ENCODE measurements at places on chromosomes 12 and 14.

DNA sequence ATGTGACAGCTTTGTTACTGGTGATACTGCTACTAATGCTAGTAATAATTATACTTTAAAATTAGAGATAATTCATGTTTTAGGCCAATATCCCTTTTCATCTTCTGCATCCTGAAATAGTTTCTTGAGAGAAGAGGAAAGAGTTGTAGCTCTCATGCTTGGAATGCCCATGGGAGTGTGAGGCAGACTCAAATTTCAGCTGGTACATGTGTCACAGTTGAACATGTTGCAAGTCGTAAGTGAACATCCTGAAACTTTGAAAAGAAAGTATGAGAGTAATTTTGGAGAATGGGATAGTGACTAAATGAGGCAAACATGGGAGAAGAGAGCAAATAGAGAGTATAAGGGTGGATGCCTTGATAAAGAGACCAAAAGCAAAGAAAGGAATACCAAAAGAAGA is 168.0 kb downstream of the TMTC3 start:
- no peak for DNase-seq

DNA sequence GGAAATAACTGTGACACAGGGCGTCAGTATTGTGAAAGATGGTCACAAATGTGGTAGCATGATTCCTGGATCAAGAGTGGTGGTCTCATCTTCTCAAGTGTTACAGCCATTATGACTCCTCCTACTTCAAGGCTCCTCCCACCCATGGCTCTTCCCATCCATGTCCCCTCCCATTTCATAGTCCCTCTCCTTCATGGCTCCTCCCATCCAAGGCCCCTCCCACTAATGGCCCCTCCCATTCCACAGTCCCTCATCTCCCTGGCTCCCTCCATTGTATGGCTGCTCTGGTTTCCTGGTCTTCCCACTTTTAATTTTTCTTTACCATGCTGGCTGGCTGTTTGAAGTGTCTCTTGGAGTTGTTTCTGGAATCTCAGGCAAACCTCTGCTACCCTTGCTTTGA is 1375.2 kb upstream of the TMEM132C start:
- no peak for DNase-seq

- DNase-seq, result peak; percentile 31
These were observed 101.5 kb downstream of the KIF26A start for GRCh38 chr14:104239861-104240301.

- no peak for DNase-seq
These were observed 4.5 kb upstream of the CDK17 start for GRCh38 chr12:96404696-96405095.

DNA sequence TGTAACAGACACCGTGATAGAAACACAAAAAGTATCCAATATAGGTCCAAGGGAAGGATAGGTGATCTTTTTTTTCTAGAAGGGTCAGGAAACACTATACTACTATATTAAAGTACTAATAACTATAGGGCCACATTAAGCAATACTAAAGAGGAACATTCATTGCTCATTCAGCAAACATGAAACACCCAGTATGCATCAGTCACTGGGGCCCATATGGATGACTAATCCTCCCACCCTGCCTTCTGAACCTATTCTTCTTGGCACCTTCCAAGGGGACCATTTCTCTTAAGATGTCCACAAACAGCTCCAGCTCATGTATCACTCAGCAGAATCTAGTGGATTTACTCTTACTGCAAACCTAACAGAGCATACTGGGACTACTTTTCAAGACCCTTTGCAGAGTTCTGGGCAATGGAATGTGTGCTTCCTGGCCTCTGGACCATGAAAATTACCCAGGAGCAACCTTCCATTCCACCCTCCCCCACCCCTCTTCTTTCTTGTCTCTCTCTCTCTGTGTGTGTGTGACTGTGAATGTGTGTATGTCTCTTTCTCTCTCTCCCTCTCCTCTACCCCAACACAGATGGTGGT is 187.9 kb downstream of the EPS8 start:
- DNase-seq, result no peak

DNA sequence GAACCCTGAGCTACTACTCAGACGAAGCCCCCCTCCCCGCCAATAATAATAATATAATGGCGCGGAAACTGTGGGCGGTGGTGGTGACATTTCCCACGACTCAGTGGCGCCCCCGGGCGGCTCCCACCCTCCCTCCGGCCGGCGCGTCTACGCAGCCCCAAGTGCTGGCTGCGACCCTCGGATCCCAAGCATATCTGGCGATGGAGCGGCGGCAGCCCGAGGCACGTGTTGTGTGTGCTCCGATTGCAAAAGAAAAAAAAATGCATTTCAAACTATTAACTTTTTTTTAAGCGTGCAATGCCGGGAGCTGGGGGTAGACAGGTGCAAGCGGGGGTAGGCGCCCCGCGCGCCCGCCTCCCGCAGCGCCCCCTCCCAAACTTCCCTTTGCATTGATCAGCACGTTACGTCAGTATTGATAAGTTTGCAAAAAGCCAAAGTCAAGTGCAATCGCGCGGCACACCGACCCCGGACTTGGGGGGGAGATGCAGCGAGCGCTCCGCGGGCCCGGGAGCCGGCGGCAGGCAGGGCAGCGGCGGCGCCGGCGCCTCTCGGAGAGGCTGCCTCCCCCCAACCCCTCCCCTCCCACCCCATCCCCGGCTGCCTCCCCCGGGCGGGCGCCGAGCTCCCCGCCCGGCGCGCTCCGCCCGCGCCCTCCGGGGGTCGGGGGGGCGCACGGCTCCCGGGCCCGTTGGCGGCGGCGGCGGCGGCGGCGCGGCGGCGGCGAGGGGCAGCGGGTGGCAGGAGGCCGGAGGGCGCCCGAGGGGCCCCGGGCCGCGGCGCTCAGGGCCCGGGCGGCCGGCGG is 113.1 kb upstream of the MYL2 start:
- DNase-seq, result no peak

DNA sequence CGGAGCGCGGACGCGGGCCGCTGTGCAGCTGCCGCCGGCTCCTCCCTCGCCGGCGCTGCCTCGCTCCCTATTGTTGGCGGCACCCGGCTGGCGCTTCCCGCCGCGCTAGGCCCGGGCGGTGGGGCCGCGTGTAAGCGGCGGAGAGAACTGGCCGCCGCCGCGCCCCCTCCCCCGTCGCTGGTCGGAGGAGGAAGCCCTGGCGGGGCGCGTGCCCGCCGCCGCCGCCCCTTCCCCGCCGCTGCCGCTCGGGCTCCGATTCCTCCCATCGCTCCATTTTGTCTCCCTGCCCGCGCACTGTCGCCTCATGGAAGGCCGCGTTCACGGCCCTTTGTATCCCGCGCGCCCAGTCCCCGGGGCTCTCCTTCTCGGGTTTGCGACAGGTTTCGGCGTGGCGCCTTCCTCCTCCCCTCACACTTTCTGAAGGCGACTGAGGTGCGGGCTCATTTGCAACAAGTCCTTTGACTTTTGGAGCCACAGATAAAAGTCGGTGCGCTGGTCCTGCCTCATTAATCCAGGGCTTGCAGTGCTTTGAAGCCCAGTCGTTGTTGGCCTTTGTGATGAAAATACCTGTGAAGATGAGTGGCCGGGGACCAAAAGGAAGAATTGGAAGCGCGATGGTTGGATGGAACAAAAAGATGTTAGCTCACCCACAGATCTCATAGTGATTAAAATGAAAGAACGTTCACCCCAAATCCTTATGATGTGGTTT is 707 bp downstream of the CPSF6 start:
- DNase-seq, result peak; percentile 86

DNA sequence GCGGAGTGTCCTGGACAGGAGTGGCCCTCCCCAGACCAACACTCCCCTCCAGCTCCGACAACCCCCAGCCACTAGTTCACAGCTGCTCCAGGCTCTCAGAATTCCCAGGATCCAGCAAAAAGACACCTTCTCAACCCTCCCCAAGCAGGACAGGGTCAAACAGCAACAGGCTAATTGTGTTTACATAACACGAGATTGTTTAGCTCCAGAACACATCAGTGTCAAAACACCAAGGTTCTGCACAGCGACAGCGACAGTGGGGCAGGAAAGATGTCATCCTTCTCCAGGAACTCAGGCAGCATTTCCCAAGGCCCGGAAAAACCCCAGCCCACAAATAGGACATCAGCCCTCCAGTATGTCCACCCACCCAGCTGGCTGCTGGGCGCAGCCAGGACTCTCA is 16.5 kb downstream of the ITPK1 start:
- no peak for DNase-seq

- DNase-seq, result no peak
These were observed 443 bp downstream of the MAGOHB start for GRCh38 chr12:10612984-10613348.

DNA sequence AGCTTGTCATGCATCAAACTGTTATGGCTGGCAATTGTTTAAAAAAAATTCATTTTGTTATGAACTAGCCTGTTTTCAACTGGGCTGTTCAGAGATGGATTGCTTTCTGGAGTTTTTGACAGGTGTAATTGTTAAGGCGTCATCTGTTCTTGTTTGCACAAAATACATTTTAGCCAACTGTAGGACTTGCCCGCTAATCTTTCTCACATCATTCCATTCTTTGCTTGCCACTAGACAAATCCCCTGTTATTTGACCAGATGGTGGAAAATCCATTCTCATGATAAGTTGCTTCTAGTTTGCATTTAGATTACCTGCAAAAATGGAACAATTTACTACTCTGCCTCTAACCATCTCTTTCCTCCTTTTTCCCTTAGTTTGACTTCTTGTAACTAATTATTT is 114.3 kb downstream of the NPAS3 start:
- no peak for DNase-seq

DNA sequence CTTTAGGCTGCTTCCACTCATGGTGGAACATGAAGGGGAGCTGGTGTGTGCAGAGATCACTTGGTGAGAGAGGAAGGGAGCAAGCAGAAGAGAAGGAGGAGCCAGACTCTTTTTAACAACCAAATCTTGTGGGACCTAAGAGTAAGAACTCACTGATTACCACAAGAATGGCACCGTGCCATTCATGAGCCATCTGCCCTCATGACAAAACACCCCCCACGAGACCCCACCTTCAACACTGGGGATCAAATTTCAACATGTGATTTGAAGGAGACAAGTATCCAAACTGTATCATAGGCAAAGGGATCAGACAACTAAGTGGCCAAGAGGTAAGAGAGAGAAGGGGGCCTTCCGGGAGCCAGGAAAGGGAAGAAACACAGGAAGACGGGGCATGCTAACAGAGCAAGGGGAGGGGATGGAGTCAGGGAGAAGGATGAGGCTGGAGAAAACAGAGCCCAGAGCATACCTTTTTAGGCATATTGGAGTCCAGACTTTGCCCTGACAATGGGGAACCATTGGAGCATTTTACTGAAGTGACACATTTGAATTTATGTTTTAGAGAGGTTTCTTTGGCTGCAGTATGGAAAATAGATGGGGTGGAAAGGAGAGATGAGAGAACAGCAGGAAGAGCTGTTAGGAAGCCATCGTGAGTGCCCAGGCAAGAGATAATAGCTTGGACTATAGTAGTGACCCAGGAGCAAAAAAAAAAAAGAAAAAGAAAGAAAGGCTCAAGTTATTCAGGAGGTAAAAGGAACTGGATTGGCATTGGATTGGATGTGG is 204.4 kb upstream of the NUDT4 start:
- no peak for DNase-seq

DNA sequence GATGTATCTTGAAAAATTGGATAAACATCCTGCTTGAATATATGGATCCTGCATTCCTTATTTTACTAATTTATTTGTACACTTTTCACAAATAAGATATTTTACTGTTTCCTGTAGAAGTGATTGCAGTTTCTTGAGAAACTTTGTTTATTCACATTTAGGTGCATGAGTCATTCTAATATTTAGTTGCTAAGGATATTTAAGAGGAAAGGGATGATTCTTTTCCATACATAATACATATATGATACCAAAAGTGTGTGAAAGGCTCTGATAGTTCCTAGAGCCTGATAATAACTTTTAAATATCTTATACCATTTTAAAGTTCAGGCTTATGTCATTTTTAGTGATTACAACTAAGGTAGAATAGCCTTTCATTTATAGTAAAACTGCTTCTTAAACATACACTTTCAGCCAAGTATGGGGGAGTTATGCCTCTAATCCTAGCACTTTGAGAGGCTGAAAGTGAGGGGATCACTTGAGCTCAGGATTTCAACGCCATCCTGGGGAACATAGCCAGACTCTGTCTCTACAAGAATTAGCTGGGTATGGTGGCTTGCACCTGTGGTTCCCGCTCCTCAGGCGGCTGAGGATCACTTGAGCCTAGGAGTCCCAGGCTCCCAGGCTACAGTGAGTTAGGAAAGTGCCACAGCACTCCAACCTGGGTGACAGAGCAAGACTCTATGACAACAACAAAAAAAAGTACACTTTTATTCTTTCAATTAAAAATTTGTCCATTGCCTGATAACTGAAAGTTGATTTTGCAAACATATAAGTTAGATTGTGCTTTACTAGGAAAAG is 262.6 kb upstream of the LRIG3 start:
- DNase-seq, result no peak

GRCh38 chr14:106838991-106839769 is 1312.8 kb downstream of the TMEM121 start:
- no peak for DNase-seq

GRCh38 chr14:73491256-73492042 is 716 bp downstream of the RIOX1 start:
- no peak for DNase-seq

All from left forelimb (tissue), 1 donor.